ENCODE measurements at places on chromosomes 12 and 14.

DNA sequence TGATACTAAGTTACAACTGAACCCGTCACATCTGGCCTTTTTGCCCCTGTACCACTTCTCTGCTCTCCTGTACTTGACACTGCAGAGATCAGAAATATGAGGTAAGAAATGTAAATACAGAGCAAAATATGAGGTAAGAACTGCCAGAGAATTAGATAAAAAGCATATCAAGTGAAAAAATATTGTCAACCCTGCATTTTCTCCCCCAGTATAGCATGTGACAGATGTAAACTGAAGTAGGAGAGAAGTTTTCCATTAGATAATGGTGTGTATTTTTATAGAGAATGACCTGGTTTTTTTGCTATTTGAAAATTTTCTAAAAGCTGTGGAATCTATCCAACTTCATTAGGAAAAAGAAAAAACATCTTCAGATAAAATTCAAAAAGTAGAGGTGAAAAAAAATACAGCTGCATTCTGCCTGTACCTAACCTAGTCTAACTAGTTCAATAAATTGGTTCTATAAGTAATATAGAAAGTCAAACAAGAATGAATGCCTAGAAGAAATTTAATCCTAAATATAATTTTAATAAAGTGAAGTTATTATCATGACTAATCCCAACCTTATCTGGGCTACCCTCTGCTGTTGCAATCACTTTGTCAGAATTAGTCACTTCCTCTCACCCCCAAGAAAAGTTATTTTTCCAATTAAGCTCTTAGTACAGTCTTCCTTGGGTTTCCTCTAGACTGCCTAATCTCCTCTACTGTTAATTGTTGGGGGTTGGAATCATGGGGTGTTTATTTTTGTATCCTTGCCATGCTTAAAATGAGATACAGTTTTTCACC is 210.0 kb downstream of the RASSF9 start:
- peak; percentile 86 for DNase-seq

DNA sequence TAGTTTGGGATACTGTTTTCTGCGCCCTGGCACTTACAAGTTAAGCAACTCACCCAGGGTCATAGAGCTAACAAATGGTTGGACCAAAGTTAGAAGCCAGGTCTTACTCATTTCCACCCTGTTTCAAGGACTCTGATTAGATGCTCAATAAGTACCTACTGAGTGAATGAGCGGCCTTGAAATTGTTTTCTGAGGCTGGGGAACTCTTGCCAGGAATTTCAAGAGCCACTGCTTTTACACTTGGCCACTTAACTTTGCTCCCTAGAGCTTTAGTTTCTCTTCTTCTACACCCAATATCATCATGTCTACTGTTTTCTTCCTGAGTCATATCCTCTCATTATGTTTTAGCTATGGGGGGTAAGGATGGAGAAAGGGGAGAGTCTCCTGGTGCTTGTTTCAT is 431.6 kb downstream of the ZFP36L1 start:
- DNase-seq: peak; percentile 95

DNA sequence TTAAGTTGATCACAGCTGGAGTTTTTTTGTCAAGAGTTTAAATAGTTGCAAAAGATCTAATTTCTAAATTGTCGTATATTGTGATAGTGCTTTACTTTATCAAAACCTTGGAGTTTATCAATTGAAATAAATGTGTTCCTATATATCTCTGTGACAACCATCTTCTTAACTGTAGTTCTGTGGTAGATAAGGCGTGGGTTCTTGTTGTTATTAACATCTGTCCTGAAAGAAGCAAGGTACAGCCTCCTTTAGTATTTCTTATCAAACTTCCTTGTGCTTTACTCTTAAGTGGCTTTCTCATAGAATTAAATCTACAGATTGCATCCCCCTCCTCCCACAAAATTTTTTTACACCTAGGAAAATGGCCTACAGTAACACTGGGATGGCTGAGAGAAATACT is 7.3 kb downstream of the SCYL2 start:
- no peak for DNase-seq

- DNase-seq: no peak
Measured at GRCh38 chr14:95652690-95653089, 33.5 kb upstream of the TCL1B start.

GRCh38 chr12:96749999-96750398 is 157.1 kb upstream of the NEDD1 start:
- no peak for DNase-seq

GRCh38 chr12:70403826-70404225 is 37.7 kb downstream of the KCNMB4 start:
- no peak for DNase-seq

- no peak for DNase-seq
Measured at GRCh38 chr14:39731912-39732311, 299.7 kb upstream of the FBXO33 start.

DNA sequence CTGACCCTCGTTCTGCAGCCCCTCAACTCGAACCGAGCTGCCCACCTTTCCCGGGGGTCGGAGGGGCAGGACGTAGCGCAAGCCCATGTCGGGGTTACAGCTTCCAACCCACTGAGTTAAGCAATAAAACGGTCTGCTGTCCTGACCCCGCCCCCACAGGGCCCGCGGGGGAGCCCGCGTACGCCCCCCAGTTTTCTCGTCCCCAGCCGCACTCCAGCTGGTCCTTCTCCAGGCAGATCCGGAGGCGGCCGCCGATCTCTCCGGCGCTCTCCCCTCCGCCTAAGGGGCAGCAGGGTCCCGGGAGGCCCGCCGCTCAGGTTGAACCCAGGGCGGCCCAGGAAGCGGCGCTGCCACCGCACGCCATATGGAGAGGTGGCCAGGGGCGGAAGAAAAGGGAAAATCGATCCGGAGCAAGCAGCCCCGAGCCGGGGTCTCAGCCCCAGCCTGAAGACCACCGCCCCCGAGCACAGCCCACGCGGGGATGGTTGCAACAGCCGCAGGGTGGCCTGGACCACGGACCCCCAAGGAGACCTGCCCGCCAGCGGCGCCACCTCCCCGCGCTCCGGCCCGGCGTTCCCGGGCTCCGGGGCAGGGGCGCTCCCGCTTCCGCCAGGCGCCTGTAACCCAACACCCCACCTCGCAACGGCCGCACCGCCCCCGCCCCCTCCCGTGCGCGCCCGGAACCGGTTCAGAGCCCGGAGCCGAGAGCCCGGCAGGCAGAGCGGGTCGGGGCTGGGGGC is 760 bp downstream of the ACTN1 start:
- peak; percentile 67 for DNase-seq

DNA sequence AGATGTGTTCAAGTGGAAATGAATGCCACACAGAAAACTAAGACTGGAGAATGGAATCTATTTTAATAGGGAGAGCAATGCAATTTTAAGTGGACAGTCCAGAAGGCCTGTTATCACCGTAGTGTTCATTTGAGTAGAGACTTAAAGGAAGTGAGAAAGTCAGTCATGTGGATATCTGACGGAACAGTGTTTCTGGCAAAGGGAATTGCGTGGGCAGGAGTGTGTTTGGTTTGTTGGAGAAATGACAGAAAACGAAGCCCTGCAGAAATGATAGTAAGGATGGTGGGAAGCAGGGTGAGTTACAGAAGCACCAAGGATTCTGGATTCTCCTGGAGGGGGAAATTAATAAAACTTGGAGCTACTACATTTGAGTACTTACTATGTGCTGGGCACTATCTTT is 776.6 kb downstream of the MED13L start:
- peak; percentile 5 for DNase-seq

- DNase-seq: peak; percentile 25
Measured at GRCh38 chr12:50505675-50506530, 1.1 kb downstream of the DIP2B start.

DNA sequence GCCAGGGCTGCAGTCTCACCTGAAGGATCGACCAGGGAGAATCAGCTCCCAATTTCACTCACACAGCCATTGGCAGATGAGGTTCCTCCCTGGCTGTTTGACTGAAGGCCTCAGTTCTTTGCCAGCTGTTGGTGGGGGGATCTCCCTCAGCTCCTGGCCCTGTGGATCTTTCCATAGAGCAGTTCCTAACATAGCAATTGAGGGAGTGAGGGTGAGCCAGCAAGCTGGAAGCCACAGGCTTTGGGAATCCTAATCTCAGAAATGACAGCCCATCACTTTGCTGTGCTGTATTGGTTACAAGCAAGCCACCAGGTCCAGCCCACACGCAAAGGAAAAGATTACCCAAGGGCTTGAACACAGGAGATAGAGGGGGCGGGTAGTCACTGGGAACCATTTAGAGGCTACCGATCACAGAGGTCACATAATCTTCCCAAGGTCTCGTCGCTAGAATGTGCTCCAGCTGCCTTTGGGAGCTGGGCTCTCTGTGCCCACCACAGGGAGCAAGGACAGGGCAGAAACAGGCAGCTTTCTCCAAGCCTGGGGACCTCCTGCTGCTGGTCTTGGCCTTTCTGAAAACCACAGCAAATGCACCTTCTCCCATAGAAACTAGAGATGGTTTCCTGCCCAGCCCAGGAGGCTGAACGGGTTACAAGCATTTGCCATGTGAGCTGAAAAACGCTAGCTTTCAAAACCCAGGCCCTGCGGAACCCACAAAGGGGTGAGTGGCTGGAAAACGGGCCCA is 4.6 kb upstream of the OTUB2 start:
- no peak for DNase-seq

DNA sequence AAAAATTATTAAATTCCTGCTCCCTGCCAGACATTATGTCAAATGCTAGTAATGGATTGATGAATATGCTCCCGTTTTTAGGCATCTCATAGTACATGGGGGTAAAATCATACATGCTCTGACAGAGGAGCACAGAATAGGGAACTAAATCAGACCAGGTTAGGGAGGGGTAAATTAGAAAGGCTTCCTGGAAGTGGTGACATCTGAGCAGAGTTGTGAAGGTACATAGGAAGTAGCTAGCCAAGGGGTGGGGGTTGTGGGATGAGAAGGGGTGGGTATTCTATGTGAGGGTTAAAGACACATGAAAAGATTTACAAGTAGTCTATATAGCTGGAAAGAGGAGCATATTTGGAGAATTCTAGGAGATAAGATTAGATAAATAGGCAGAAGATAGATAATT is 171.7 kb upstream of the FBXO33 start:
- no peak for DNase-seq

GRCh38 chr14:104537613-104537988 is 42.0 kb upstream of the C14orf180 start:
- no peak for DNase-seq

DNA sequence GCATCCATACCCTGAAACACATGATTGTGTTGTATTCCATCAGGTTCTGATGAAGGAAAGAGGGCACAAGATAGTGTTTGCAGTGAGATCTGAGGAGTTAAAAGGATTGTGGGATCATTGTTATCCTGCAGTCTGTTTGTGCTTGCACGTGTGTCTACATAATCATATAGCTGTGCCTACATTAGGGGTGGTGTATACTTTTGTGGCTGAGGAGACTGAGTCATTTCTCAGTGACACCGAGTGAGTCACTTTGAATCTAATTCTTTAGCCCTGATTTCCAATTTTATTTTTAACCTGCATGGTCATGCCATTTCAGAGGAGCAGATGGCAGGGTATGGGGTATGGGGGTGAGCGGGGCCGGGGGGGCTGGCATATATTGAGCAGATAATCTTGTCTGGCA is 133.2 kb downstream of the ANO4 start:
- peak; percentile 80 for DNase-seq

GRCh38 chr14:56659964-56660551 is 80.5 kb downstream of the TMEM260 start:
- DNase-seq: peak; percentile 44

- no peak for DNase-seq
Measured at GRCh38 chr14:37437490-37437889, 157.6 kb downstream of the FOXA1 start.

DNA sequence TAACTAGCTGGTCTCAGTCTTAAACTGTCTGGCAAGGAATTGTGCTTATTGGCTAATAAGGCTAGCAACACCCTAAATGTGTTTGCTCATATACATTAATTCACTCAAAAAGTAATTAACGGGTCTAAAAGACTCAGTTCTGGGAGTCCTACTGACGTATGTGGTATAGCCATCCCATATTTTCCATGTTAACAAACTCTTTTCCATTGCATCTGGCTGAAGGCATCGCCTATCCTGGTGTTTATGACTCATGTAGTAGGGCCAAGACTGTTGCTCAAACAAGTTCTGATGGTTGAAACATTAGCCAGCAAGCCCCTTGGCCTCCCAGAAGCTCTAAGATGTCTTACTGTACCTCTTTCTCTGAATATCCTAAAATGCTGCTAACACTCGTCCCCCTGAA is 98.5 kb downstream of the PHLDA1 start:
- DNase-seq: peak; percentile 94

GRCh38 chr12:65414526-65414925 is 136.0 kb downstream of the MSRB3 start:
- no peak for DNase-seq
